Fibroblast of the aortic adventitia (primary cell): ENCODE measurements at places on chromosomes 1 and 21.

- peak; percentile 4 for DNase-seq
Observed at GRCh38 chr1:244019982-244020485, 31.0 kb upstream of the ZBTB18 start.

- DNase-seq, result peak; percentile 66
Observed at GRCh38 chr1:225866061-225866837, 15.9 kb downstream of the TMEM63A start.

DNA sequence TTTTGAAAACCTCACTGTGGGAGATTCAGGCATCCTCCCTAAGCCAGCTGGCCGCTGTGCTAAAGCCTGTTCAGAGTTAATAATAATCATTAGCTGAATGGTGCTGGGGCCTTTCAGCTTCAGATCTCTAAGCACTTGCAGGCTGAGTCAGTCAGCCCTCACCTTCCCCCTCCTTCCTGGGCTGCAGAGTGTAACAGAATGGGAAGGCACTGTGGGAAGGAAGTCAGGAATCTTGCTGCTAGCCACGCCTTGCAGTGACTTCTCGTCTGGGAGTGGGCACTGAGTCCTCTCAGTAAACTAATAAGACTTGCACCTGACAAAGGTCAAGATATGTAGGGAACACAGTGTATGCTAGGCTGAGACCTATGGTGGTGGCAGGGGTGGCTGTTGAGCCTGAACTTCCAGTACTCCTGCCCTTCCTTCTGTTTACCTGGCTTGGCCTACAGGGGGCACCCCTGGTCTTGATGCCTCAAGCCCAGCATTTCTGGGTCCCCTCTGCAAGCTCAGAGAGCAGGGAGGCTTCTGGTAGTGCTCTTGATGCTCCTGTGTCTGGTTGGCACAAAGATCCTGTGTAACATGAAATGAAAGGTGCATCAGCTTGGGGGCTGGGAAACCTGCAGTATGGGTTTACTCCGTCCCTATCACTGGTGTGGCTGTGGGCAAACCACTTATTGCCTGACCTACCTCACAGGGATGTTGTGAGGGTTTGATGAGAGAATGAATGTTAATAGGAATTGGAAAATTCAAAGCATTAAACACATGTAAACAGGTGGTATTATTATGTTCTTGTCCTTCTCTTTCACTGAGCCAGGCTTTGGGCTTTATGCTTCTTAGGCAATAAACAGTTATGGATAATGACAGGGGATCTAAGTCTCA is 6.0 kb downstream of the CYB561D1 start:
- DNase-seq, result peak; percentile 62

GRCh38 chr1:19009882-19010321 is 53.4 kb upstream of the IFFO2 start:
- peak; percentile 65 for DNase-seq

DNA sequence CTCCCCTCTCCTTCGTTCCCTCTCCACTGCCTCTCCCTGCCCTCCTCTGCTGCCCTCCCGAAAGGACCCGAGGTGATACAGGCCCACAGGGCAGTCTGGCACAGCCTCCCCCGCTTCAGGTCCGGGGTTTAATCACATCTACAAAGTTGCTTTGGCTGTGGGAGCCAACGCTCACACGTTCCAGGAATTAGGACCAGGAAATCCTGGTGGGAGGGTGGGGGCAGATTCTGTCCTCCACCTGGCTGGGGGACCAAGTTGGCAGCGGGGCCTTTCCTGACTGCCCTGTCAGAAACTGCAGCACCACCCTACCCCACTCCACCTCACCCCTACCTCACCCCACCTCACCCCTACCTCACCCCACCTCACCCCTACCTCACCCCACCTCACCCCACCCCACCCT is 95.1 kb downstream of the WDR4 start:
- DNase-seq, result no peak

- DNase-seq, result no peak
Observed at GRCh38 chr21:23887725-23888306, 1719.5 kb downstream of the MRPL39 start.

- no peak for DNase-seq
Observed at GRCh38 chr1:190759807-190760206, 282.1 kb upstream of the BRINP3 start.

GRCh38 chr1:15236321-15236721 is 10.7 kb upstream of the FHAD1 start:
- no peak for DNase-seq

- DNase-seq, result no peak
Observed at GRCh38 chr1:171929121-171929520, 87.8 kb downstream of the DNM3 start.

DNA sequence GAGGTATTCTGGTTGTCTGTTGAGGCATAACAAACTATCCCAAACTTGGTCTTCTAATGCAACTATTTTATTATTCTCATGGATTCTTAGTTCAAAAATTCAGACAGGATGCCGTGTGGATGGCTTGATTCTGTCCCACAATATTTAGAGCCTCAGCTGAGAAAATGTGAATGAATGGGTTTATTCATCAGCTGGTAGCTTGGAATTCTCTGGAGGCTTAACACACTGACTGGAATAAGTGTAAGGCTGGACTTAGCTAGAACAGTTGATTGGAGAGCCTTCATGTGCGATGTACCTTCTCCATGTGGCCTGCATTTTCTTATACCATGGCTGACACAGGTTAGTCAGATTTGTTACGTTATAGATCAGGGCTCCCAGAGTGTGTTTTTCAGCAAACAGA is 30.8 kb downstream of the TNNI3K start:
- DNase-seq, result no peak

DNA sequence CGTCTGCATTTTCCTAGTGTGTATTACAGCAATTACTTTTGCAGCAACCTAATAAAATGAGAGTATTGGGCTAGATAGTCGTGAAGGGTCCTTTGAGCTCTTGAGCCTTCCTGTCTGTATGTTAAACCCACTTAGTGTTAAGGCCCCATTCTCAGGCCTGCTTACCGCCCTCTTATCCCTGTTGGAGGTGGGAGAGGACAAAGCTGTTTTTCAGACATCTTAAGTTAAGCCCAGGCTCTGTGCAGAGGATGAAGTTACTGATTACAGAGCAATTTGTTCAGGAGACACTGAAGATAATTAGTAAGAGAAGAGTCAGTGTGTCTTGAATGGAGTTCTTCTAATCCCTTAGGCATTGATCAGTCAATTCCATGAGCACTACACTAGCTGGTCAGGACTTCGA is 114.6 kb downstream of the UCK2 start:
- no peak for DNase-seq

GRCh38 chr1:2587071-2587859 is 688 bp downstream of the PRXL2B start:
- DNase-seq, result peak; percentile 19

DNA sequence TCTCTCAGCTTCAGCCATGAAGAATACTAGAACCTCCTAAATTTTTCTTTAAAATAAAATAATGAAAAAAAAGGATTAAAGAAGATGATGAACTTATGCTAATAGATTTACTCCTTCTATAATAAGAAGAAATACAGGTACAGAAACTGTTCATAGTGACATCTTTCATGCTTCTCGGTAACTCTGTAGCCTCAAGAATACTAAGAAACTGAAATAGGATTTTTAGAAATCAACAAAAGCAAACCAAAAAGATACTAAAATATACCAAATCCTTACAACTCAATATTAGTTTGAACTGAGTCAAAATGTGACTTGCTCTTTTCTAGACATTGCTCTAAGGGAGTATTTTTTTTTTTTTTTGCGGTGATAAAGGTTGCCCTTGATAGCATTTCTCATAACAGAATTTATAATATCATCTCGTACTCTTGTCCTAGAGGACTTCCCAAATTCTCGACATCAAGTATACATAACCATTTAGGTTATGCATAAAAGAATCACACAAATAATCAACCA is 42.8 kb downstream of the ZZZ3 start:
- no peak for DNase-seq

GRCh38 chr1:168506204-168506819 is 37.5 kb downstream of the XCL2 start:
- peak; percentile 74 for DNase-seq

DNA sequence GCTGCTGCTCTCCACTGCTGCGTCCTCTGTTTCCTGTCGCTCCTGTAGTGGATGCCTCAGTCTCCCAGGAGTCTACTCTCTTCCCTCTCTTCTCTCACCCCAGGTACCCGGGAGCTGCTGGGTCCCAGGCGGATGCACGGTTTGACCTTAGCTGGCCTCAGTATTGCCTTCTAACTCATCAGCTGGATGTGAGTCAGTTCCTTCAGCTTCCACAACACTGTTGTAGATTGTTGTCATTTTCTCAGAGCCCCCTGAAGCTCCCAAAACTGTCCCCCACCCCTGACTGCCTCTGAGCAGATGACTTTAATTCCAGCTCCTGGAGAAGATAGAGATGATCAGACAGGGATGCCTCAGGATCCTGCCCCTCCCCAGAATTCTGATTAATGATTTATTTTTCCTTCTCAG is 7.2 kb downstream of the CNIH3 start:
- no peak for DNase-seq
